ENCODE measurements at places on chromosomes 11 and 22. TPM values are rescaled to one million over a fixed set of nuclear protein-coding genes. Genes with fewer than 3 reads are reported as not detected.
A peak's percentile ranks its signal among the peaks of the same experiment; 100 is the strongest.

The CTSF gene
- total RNA-seq, result 14.2 TPM

- peak overlapping the region; percentile 84 for H3K27ac ChIP-seq
- H3K4me3 ChIP-seq, result peak overlapping the region; percentile 93
- no peaks in the 10 kb centered on the region for H3K27me3 ChIP-seq
- DNase-seq, result no peak
- peaks cover 22% of the 10 kb centered on the region for H3K36me3 ChIP-seq
Measured at GRCh38 chr11:35141071-35141470, 2.1 kb downstream of the CD44 start.

GRCh38 chr11:70063121-70063520, 15.0 kb upstream of the ANO1 start:
- no peak for DNase-seq
- H3K36me3 ChIP-seq, result no peaks in the 10 kb centered on the region
- no peak overlapping the region for H3K4me3 ChIP-seq
- no peak overlapping the region for H3K27ac ChIP-seq

DNA sequence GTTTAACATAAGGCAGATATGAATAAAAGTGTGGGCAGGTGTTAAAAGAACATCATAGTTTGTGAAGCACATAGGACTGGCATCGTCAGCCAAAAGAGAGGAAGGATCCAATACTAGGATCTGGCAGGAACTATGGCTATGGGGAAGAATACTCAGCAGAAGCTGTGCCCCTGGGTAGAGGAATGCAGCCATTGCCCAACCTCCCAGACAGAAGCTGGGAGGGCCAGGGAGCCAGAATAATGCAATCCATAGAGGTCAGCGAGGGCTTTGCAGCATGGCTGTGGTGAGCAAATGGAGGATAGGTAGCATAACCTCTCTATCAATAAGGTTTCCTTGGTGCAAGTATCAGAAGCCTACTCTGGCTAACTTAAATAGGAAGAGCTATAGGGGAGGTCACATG, 11.7 kb upstream of the CSTF3 start:
- peaks cover 1% of the 10 kb centered on the region for H3K4me1 ChIP-seq
- no peak overlapping the region for H3K4me3 ChIP-seq
- DNase-seq, result no peak
- no peaks in the 10 kb centered on the region for H3K27me3 ChIP-seq

DNA sequence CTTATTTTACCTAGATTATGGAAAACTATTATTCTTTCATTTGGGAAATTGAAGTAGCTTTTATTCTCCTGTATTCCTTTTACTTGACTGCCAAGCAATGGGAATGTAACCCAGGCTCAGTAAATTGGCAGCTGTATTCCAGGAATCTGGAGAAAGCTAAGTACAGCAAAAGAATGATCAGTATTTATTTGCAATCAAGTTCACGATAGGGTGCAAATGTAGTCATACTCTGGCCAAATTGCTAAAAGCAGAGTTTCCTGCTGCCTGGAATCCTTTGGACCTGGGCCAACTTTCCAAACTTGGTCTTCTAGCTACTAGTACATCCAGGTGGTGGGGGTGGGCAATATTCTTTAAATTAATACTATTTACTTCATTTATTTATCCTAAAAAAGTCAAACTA, 286.0 kb upstream of the CTSC start:
- no peak overlapping the region for H3K4me3 ChIP-seq
- H3K4me1 ChIP-seq, result no peaks in the 10 kb centered on the region
- H3K36me3 ChIP-seq, result no peaks in the 10 kb centered on the region

DNA sequence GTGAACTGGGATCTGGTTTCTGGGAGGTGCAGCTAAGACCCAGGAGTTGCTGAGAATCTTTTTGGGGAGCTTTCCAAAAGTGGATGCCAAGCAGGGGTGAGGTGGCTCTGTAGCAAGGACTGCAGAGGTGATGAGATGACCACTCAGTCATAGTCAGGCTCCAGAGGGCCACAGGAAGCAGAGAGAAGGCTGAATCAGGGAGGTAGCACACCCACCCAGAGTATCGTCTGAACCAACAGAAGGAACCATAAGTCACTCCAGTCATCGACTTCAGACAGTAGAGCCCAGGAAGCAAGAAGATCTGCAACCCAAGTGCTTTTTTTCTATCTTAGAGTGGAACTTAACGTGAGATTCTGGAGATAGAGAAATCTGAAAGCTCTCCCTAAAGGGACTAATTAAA, 335.7 kb upstream of the MPPED2 start:
- peaks cover 10% of the 10 kb centered on the region for H3K27me3 ChIP-seq
- H3K36me3 ChIP-seq, result no peaks in the 10 kb centered on the region
- no peak overlapping the region for H3K27ac ChIP-seq
- DNase-seq, result no peak
- no peak overlapping the region for H3K4me3 ChIP-seq

Measured in activated naive CD8-positive, alpha-beta T cell treated with anti-CD3 and anti-CD28 coated beads, Interleukin-2, amount 10 ng/mL, durations not matched to agents 7 days and 5 days (primary cell).